ENCODE measurements at places on chromosomes 16 and 17. TPM values are rescaled to one million over a fixed set of nuclear protein-coding genes. Genes with fewer than 3 reads are reported as not detected.

BFAR gene
- 18.2 TPM for total RNA-seq

TBC1D3 gene
- not detected for total RNA-seq

P2RX5 gene
- 9.6 TPM for total RNA-seq

ADORA2B gene
- 0.72 TPM for total RNA-seq

SOX8 gene
- 3.3 TPM for total RNA-seq

NATD1 gene
- 3.1 TPM for total RNA-seq

KRT9 gene
- not detected for total RNA-seq

TOM1L1 gene
- total RNA-seq: 134 TPM

TMEM238L gene
- total RNA-seq: 190 TPM

PIK3R5 gene
- total RNA-seq: not detected

CDH15 gene
- total RNA-seq: not detected

GPR142 gene
- total RNA-seq: not detected

DOC2A gene
- 0.72 TPM for total RNA-seq

TOM1L2 gene
- 154 TPM for total RNA-seq

CCDC154 gene
- total RNA-seq: not detected

GINS2 gene
- 0.87 TPM for total RNA-seq

ABCC12 gene
- total RNA-seq: not detected

SLC5A2 gene
- not detected for total RNA-seq

SLC16A11 gene
- not detected for total RNA-seq

DUXB gene
- total RNA-seq: not detected

NPIPB9 gene
- 10.6 TPM for total RNA-seq

KRT39 gene
- total RNA-seq: not detected

MED31 gene
- not detected for total RNA-seq

ANKRD40CL gene
- not detected for total RNA-seq

ADAD2 gene
- total RNA-seq: not detected

ZPBP2 gene
- not detected for total RNA-seq

PCGF2 gene
- 6.8 TPM for total RNA-seq

CD7 gene
- 4.3 TPM for total RNA-seq

KCNJ2 gene
- total RNA-seq: 4.9 TPM

KRTAP4-5 gene
- not detected for total RNA-seq

SRCIN1 gene
- 1.1 TPM for total RNA-seq

SBK1 gene
- total RNA-seq: 0.37 TPM

TP53TG3 gene
- not detected for total RNA-seq

CCL17 gene
- not detected for total RNA-seq

FA2H gene
- 15.2 TPM for total RNA-seq

NPW gene
- total RNA-seq: 0.55 TPM

NPIPA3 gene
- total RNA-seq: not detected

TPSAB1 gene
- 202 TPM for total RNA-seq

ZSWIM7 gene
- 20.0 TPM for total RNA-seq

GRIN2C gene
- not detected for total RNA-seq

EXOC3L1 gene
- total RNA-seq: 15.1 TPM

RNF135 gene
- 1.8 TPM for total RNA-seq

FAM20A gene
- 81.3 TPM for total RNA-seq
